ENCODE measurements at places on chromosomes 12 and 14.

DNA sequence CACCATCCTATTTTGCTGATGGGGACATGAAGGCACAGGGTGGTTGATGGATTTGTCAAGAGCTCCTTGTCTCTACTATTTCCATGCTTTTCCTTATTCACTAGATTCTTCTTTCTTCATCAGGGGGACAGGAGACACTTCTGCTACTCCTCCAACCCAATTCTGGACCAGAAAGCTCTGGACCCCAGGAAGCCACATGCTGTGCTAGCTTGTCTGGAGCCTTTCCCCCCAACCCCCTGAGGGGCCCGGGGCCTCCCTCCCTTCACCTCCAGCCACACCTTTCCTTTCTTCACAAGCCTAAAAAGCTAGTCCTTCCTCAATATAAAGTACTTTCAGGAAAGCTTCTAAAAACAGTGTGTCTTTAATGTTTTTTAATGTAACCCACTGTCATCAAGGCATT is 75.1 kb upstream of the CAPRIN2 start:
- no peak for DNase-seq

GRCh38 chr14:68627050-68627867 is 165.6 kb downstream of the ZFP36L1 start:
- no peak for DNase-seq

- no peak for DNase-seq
Measured at GRCh38 chr14:54127526-54127925, 170.9 kb upstream of the BMP4 start.

GRCh38 chr14:100400115-100400514 is 77.0 kb downstream of the SLC25A47 start:
- DNase-seq: no peak

DNA sequence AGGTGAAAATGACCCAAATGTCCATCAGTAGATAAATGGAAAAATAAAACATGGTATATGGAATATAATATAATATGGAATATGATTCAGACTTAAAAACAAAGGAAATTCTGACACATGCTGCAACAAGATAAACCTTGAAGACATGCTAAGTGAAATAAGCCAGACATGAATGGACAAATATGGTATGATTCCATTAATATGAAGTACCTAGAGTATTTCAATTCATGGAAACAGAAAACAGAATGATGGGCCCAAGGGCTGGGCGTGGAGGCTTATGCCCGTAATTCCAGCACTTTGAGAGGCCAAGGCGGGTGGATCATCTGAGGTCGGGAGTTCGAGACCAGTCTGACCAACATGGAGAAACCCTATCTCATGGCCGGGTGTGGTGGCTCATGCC is 22.7 kb upstream of the ORAI1 start:
- no peak for DNase-seq

Data from RPMI8226 (cell line).